ENCODE measurements at places on chromosomes 16 and 17. TPM values are rescaled to one million over a fixed set of nuclear protein-coding genes. Genes with fewer than 3 reads are reported as not detected.

Gene FBXW10B
- 0.69 TPM for total RNA-seq

Gene PYY
- not detected for total RNA-seq

Gene KRTAP2-3
- not detected for total RNA-seq

Gene LPCAT2
- total RNA-seq, result 12.8 TPM

Gene ACD
- 15.8 TPM for total RNA-seq

Gene SLFN13
- total RNA-seq, result 7.7 TPM

Gene COPZ2
- 27.1 TPM for total RNA-seq

Gene ITGB3
- total RNA-seq, result 7.5 TPM

Gene KRTAP9-2
- not detected for total RNA-seq

Gene CAPN15
- 19.5 TPM for total RNA-seq

DNA sequence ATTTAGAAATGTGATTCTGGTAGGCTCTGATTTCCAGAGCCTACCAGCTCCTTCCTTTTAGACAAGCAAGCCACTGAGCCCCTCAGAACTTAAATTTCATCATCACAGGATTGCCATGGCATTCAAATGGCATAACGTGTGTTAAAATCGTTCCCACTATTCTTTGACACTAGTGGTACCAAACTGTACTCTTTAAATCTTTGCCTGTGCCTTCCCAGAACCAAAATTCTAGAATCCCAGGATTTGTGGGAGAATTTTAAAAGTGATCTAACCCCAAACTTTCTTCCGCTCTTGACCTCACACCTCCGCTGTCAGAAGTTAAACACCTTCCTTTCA, 287 bp upstream of the INTS2 start:
- no peaks in the 10 kb centered on the region for H3K27me3 ChIP-seq
- peak overlapping the region; percentile 91 for H3K27ac ChIP-seq
- no peak for DNase-seq

DNA sequence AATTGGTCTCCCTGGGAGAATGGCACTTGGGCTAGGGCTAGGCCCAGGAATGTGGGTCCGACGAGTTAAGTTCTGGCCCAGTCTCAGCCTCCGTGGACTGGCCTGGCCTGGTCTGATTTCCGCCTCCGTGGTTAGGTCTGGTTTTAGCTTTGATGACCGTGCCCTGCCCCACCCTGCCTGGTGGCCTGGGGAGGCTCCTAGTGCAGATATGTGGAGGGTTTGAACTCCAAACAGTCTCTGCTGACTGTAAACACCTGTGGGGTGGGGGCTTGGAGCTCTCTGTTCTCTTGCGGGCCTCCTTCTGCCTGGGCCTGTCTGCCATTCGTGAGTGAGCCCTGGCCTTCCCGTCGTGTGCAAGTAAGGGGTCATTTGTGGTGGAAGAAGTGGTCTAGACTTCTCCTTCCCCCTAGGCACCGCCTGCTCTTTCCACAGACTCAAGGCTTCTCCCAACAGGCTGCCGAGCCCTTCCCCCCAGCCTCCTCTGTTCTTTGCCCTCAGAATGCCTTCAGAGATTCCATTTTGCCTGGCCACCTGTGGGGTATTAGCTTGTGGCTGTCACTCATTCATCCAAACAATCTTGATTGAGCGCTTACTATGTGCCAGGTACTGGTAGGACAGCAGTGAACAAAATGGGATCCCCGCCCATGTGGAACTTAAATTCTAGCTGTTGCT, 1.6 kb downstream of the ATP6V0C start:
- no peak for DNase-seq
- H3K36me3 ChIP-seq, result peaks cover 37% of the 10 kb centered on the region
- peaks cover 78% of the 10 kb centered on the region for H3K4me1 ChIP-seq
- H3K27me3 ChIP-seq, result no peaks in the 10 kb centered on the region
- H3K27ac ChIP-seq, result peak overlapping the region; percentile 52
- H3K4me3 ChIP-seq, result peak overlapping the region; percentile 78

- H3K27me3 ChIP-seq, result no peaks in the 10 kb centered on the region
- no peaks in the 10 kb centered on the region for H3K4me1 ChIP-seq
- H3K36me3 ChIP-seq, result no peaks in the 10 kb centered on the region
- no peak overlapping the region for H3K27ac ChIP-seq
These were observed 34.6 kb downstream of the AP2B1 start for GRCh38 chr17:35621768-35622167.

DNA sequence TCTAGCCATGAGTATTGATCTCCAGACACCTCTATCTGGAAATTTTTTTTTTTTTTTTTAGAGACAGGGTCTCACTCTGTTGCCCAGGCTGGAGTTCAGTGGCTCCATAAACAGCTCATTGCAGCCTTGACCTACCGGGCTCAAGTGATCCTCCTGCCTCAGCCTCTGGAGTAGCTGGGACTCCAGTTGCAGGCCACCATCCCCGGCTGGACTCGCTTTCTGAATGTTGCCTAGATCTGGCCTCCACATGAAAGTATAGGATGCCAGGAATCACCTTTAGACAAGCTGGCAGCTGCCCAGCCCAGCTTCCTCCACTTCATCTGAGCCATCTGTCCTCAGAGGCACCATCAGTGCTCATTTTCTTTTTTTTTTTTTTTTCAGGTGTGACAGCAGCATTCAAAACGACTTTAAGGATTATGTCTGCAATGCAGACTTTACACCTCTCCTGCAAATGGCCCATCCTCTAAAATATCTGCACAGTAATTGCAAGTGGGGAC, 6.4 kb upstream of the PRR14 start:
- H3K36me3 ChIP-seq, result no peaks in the 10 kb centered on the region
- H3K4me1 ChIP-seq, result peaks cover under 1% of the 10 kb centered on the region
- no peak overlapping the region for H3K27ac ChIP-seq
- peaks cover 3% of the 10 kb centered on the region for H3K27me3 ChIP-seq
- no peak for DNase-seq
- no peak overlapping the region for H3K4me3 ChIP-seq

DNA sequence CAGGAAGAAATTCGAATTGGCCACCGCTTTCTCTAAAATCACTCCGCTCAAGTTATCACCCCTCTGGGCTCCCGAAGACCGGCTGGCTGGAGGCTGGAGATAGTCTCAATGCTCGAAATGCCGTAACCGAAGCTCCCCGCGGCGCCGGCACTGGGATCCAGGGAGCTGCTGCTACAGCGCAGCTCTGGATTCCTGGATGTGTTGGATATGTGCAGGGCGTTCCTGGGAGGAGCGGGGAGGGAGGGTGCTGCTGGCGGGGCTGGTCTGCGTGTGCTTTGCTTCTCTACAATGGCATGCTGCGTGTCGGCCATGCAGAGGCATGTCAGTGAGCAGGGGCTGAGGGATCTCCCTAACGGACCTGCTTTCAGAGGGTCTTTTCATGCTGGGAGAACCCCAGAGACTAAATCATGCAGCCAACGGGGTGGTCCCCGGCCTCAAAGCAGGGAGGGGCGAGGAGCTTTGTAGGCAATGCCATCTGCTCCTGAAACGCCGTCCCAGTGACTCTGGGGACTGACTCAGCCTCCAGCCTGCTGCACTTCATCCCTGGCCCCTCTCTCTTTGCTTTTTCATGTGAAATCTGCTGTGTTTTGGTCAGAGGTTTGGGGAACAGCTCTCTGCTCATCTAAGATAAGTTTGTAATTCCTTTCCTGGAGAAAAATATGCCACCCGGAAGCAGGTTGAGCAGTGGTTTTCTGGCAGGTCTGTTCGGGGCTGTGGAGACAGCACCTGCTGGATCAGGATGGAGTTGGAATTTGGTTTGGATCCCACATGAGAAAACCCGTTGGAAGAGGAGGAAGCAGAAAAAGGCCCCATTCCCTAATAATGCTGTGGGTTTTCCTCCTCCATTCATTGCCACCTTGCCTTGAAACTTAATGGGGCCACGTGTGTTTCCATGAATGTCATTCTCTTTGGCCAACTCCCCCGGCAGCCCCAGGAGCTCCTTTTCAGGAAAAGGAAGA, 311.4 kb downstream of the SEC14L1 start:
- peak overlapping the region; percentile 95 for H3K27ac ChIP-seq

DNA sequence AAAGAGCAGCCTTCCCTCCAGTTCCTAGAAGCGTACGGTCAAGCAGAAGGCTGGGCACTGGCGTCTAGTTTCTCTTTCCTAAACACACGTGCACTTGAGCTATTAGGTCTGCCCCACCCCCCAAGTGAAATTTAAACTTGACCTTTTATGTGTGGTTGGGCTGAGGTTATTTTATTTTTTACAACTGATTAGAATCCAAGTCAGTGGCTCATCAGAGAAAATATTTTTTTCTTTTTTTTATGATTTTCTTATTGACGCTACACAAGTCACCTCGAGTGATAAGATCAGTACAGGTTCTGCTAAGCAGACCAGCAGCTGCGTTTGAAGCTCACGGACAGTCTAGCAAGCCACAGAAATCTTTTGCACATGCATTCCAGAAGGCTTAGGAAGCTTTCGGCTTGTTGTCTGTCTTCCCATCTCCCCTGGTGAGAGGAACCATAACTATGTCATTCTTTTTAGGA, 95.1 kb downstream of the ZFHX3 start:
- no peak overlapping the region for H3K27ac ChIP-seq
- H3K4me3 ChIP-seq, result no peak overlapping the region
- H3K36me3 ChIP-seq, result peaks cover 16% of the 10 kb centered on the region
- peaks cover 7% of the 10 kb centered on the region for H3K4me1 ChIP-seq

DNA sequence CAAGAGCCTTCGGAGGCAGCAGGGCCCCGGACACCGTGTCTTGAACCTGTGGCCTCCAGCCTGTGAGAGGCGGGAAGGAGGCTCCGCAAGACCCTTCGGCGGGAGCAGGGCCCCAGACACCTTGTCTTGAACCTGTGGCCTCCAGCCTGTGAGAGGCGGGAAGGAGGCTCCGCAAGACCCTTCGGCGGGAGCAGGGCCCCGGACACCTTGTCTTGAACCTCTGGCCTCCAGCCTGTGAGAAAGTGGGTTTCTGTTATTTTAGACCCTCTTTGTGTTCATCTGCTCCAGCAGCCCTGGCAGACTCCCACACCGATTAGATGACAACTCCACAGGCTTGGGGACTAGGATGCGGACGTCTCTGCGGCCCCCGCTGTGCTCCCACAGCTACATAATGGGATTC, 30.0 kb downstream of the FBXO31 start:
- H3K36me3 ChIP-seq, result peaks cover 51% of the 10 kb centered on the region
- peaks cover 30% of the 10 kb centered on the region for H3K4me1 ChIP-seq
- no peak for DNase-seq
- H3K27me3 ChIP-seq, result no peaks in the 10 kb centered on the region
- H3K27ac ChIP-seq, result no peak overlapping the region

GRCh38 chr16:471353-472198, 46.1 kb downstream of the RAB11FIP3 start:
- DNase-seq, result peak; percentile 80
- no peak overlapping the region for H3K4me3 ChIP-seq
- no peaks in the 10 kb centered on the region for H3K27me3 ChIP-seq
- H3K4me1 ChIP-seq, result peaks cover 75% of the 10 kb centered on the region
- H3K36me3 ChIP-seq, result peaks cover 34% of the 10 kb centered on the region

DNA sequence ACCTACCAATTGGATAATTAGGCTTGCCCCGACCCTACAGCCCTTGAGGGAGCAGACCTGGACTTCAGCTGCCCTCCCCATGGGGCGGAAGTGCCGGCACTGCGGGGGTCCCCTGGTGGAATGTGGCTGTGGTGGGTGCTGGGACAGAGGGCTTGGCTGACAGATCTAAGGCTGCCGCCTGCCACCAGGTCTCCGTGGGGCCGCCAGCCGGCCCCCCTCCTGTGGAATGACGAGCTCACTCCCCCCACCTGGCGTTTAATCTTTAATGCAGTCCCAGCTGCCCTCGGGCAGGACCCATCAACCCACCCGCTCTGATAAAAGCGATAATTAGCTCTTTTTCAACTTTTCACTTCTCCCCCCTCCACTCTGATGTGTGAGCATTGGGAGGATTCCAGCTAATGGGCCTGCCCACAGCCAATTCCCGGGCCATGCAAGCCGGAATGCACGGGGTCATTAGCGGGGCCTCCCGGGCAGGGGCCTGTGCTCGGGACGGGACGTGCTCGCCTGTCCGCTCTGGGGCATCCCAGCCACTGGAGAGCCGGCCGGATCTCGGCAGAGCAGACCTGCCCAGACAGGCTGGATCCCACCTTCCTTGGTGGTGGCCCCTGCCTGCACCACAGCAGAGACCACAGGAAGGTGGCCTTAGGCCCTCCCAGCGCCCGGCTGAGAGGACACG, 28.3 kb upstream of the GOSR2 start:
- peaks cover 10% of the 10 kb centered on the region for H3K4me1 ChIP-seq
- no peaks in the 10 kb centered on the region for H3K36me3 ChIP-seq
- no peak overlapping the region for H3K4me3 ChIP-seq
- no peak for DNase-seq

DNA sequence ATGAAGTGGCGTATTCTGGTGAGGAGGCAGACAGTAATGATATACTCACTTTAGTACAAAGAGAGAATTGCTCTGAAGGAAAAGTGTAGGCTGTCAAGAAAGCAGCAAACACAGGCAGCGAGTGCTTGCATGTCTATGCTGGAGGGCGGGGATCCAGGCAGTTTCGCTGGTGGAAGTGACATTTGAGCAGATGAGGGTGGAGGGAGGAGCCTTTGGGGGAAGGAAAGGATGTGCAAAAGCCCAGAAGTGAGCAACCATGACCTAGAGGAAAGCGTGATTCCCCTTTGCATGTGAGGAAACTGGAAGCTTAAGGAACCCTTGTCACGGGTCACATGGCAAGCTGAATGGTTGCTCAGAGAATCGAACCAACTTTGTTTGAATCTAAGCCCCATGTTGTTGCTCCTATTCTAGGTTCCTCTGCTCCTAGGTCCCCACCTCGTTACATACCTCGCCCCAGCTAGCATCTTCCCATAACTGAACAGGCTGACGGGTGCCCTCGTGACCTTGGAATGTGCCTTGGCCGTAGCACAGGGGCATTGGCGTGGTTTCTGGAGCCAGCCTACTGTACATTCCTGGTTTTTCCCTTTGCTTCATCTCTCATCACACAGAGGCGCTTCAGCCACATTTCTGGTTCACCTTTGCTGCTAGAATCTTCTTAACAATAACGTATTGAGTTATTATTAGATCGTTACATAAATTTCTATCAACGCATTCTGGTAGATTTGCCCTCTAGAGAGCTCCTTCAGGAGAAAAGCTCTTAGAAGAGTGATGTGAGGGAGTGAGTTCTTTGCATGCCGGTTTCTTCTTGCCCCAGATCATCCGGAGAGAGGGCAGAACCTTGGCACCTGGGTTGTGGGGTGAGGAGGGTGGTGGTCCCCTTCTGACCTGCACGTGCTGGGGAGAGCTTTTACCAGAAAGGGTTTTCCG, 191.8 kb downstream of the SNX29 start:
- H3K4me3 ChIP-seq, result no peak overlapping the region
- H3K27ac ChIP-seq, result no peak overlapping the region
- no peak for DNase-seq
- H3K4me1 ChIP-seq, result peaks cover 6% of the 10 kb centered on the region

- no peak overlapping the region for H3K4me3 ChIP-seq
- peak overlapping the region; percentile 29 for H3K27ac ChIP-seq
- peak; percentile 29 for DNase-seq
- no peaks in the 10 kb centered on the region for H3K36me3 ChIP-seq
These were observed 137.9 kb downstream of the FTO start for GRCh38 chr16:53841884-53842283.

DNA sequence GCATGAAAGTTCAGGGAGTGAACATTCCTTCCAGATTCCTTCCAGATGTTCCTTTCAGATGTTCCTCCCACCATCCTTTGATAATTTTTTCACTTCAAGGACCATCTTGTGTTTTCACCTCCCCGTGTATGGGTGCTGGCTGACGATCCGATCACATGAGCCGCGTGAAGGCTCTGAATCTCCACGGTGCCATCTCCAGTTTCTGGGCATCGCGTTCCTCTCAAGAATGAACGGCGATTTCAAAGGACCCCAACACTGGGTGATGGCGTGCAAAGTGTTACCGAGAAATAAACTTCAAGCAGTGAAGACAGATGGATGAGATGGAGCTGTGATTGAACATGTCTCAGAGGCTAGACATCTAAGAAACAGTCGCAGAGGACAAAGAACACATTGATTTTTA, 245.3 kb downstream of the GSG1L start:
- no peak overlapping the region for H3K4me3 ChIP-seq
- no peak overlapping the region for H3K27ac ChIP-seq
- no peaks in the 10 kb centered on the region for H3K36me3 ChIP-seq
- no peaks in the 10 kb centered on the region for H3K27me3 ChIP-seq
- H3K4me1 ChIP-seq, result peaks cover 6% of the 10 kb centered on the region

Data from spinal cord (tissue), 10 donors.